ENCODE measurements at places on chromosomes 3 and 15.

DNA sequence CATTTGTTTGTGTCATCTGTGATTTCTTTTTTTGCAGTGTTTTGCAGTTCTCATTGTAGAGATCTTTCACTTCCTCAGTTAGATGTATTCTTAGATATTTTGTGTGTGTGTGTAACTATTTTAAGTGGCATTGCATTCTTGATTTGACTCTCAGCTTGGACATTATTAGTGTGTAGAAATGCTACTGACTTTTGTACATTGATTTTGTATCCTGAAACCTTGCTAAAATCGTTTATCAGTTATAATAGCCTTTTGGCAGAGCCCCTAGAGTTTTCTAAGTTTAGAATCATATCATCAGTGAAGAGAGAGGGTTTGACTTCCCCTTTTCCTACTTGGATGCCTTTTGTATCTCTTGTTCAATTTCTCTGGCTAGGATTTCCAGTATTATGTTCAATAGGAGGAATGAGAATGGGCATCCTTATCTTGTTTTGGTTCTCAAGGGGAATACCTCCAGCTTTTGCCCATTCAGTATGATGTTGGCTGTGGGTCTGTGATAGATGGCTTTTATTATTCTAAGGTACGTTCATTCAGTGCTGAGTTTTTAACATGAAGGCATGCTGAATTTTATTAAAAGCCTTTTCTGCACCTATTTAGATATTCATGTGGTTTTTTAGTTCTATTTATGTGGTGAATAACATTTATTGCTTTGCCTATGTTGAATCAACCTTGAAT, 211.7 kb downstream of the MBNL1 start:
- no peak for DNase-seq

GRCh38 chr3:27431116-27431515, 53.1 kb downstream of the SLC4A7 start:
- no peak for DNase-seq

DNA sequence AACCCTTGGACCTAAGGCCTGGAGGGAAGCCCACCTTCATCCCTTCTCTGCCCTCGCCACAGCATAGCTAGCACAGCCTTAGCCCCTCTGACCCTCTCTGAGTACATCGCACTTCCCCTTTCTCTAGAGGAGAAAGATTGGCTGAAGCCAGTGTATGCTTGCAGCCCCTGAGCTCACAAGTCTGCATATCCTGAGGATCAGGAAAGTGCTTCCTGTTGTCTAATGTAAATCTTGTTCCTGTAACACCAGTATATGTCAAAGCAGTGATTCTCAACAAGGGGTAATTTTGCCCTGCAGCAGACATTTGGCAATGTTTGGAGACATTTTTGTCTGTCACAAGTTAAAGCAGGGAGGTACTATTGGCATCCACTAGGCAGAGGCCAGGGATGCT, 2.2 kb upstream of the PRKCD start:
- DNase-seq: no peak

GRCh38 chr3:160136421-160136820, 88.8 kb upstream of the C3orf80 start:
- DNase-seq: no peak

- no peak for DNase-seq
Measured at GRCh38 chr3:186902154-186902553, 28.2 kb upstream of the ST6GAL1 start.

- peak; percentile 56 for DNase-seq
Measured at GRCh38 chr15:77907824-77908751, 169.4 kb downstream of the TBC1D2B start.

GRCh38 chr3:115671761-115672455, 48.6 kb downstream of the GAP43 start:
- DNase-seq: no peak

DNA sequence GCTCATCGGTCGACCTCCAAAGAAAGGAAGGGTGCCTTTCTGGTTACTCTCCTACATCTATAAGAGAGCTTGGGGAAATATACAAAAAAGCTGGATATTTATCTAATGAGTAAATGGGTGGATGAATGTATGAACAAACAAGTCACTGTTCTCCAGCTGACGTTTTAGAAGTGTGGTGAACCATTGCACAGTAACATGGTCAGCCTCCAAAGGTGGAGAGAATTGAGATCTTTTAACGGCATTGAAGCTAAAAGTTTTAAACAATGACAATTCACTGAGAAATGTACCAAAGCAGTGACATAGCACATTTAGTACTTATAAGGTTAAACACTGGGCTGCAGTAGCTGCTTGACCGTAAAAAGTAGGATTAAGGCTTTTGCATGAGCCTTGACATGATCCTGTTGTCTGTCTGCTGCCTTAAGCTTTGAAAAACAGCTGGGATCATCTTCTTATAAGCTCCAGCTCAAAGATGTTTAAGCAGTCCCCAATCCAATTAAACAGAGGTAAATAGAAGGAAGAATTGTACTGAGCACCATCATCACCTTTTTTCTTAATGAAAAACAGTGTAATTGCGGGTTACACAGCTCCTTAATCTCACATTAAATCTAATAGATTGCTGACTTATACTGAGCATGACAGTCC, 222.9 kb downstream of the WDR72 start:
- no peak for DNase-seq

GRCh38 chr15:25777037-25777436, 86.1 kb downstream of the ATP10A start:
- DNase-seq: no peak

DNA sequence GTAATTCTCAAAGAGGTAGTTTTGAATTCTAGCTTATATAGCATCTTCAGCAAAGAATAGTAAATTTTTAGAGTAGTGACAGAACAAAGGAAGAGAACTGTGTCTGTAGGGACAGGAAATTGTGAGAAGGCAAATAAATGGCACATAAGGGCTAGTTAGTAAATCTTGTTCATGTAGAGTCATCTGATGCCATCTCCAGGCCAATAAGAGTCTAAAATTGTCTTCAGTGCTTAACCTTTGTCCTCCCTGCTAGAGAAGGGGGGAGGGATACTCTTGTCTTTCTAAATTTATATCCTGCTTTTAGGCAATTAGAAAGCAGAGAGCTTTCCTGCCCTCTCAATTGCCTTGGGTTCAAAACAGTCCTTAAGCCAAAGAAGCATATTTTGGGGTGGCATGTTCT, 87.0 kb upstream of the DNAJC19 start:
- DNase-seq: no peak

- no peak for DNase-seq
Measured at GRCh38 chr3:152650177-152650576, 184.8 kb upstream of the P2RY1 start.

DNA sequence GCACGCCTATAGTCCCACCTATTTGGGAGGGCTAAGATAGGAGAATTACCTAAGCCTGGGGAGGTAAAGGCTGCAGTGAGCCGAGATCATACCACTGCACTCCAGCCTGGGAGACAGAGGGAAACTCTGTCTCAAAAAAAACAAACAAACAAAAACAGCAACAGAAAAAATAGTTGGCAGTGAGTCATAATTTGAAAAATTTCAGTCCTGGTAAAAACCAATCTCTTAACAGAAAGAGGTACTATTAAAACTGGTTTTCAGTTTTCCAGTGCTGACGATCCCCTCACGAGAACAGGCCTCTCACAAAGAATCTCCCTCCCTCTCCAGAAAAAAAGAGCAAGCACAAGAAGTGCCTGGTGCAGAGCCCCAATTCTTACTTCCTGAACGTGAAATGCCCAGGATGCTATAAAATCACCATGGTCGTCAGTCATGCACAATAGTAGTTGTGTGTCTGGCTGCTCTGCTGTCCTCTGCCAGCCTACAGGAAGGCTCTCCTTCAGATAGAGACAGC, 22.8 kb upstream of the MAP4 start:
- no peak for DNase-seq

DNA sequence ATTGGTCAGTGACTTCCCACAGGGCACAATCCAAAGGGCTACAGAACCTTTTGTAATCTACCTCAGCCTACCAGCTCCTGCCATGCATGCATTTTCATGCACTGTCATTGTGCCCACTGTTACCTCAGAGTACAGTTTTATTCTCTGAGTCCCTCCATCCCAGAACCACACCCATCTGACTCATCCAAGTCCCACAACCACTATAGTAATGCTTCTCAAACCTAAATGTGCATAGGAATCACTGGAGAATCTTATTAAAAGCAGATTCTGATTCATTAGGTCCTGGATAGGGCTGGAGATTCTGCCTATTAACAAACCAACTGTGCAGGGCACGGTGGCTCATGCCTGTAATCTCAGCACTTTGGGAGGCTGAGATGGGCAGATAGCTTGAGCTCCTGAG, 3.7 kb upstream of the B3GALNT1 start:
- DNase-seq: no peak

- DNase-seq: no peak
Measured at GRCh38 chr15:38589502-38589901, 24.9 kb upstream of the RASGRP1 start.

DNA sequence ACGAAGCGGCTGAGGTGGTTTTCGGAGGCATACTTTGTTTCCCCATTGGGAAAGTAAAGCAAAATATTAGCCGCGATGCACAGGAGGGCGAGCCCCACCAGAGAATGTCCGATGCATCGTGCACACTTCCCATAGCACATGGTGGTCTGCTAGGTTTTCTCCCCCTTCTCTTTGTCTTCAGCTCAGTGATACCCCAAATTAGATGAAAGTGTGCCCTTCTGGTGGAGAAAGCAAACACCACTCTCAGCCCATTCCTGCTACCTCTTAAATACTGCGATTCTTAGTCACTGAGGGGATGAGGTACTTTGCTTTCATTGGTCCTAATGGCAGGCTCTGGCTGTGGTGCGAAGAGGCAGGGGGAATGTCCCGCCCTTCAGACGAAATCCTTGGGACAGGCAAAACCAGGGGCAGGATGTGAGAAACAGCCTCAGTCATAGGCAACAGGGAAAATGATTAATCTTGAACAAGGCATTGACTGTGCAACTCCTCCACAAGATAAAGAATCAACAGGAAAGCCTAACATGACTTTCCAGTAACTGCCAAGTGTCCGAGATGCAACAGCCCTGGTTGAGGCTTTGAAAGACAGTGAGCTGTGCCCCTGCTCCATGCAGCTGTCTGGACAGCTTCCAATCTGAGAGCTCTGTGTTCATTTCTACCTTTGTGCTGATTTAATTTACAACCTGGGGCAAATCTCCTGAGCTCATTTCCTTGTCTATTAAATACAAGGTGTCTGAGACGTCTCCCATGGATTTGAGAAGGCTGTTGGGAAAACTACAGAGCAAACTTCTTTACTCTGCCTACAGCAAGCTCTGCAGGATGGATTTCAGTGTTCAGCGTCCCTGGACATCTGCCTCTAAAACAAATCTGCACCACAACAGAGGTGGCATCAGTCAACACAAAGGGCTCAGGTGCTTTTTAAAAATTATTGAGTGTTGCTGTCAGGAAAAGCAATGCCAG, at the start of gene TM4SF1:
Gene TM4SF1 (minus strand): TSS at position 242 of the 957 bp plus-strand sequence. CDS start 102 bp downstream, at position 140.
- no peak for DNase-seq

DNA sequence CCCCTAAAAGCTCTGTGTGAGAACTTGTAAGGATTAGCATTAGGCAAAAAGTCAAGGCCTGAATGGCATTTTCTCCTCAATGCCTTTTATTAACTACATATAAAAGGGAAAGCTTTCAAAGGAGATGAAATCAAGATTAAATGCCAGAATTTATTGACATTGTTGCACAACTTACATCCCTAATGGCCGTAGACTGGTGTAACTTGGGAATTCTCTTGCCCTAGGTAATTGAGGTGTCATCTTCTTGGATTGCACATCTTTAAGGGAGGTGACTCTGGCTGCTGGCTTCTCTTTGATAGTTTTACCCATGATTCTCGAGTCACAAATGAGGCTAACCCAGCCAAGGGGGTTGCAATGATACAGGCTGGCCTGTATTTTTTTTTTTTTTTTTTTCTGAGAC, 249.1 kb downstream of the TBL1XR1 start:
- no peak for DNase-seq

DNA sequence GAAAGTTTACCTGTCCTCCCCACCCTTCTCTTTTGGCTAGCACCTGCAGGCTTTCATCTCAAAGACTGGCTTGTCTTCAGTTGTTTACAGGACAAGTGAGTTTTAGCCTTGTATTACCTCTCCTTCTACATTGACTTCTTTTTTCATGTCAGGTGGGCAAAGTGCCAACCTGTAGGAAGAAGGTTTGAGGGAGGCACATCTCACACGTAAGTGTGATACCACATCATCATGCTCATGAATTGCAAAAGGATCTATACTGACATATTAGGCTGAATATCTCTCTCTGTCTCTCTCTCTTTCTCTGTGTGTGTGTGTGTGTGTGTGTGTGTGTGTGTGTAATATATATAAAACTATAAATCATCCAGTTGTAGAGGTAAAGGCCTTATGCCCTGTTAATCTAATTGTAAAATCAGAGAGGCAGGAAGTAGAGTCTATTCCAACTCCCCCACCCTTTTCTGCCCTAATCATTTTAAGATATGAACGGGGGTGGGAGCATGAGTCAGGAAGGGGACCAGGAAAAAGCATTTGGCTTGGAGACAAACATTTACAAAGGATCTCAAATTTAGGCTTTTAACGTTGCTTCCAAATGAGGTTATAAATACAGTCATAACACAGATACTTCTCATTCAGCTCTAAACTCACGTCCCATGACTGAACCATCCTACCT, 107.0 kb upstream of the PFN2 start:
- no peak for DNase-seq

- DNase-seq: no peak
Measured at GRCh38 chr3:170470063-170471016, 51.7 kb downstream of the CLDN11 start.

GRCh38 chr3:129688271-129688895, 81.9 kb upstream of the PLXND1 start:
- DNase-seq: no peak

DNA sequence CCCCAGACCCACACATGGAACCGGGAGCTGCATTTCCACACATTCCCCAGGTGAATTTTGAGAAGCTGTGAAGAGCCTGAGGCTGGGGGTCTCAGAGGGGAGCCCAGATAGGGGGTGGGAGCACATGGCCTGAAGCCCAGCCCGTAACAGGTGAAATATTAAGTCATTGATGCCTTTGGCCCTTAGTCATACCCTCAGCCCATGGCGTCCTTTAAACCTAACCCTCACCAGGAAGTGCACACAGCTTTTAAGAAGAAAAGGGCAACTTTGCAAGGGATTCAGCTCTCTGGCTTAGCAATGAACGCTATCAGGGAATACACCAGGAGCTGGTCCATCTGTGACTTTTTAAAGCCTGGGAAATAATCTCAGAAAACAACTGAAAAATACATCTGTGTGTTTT, 40.6 kb downstream of the WNT7A start:
- no peak for DNase-seq

- no peak for DNase-seq
Measured at GRCh38 chr15:41955807-41956525, 16.4 kb downstream of the EHD4 start.

DNA sequence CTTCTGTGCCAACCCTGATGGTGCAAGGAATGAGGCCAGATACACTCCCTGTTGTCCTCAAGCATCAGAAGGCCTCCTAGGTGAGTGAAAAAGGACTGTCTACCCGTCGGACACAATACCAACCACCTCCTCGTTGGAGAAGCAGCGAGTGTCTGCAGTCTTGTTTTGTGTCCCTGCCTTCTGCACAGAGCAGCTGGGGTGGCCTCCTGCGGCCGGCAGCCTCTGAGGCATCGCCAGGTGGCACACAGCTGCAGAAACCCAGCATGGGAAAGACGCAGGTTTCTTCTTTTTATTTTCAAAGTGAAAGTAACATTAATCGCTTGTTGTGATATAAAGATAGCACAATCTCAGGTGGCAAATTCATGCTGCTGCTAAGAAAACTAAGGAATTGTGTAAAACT, 509.9 kb downstream of the OCA2 start:
- no peak for DNase-seq
